AG04450 (cell line): ENCODE measurements at places on chromosomes 7 and 10. TPM values are rescaled to one million over a fixed set of nuclear protein-coding genes. Genes with fewer than 3 reads are reported as not detected.

GRCh38 chr7:27686315-27686714 is 23.6 kb upstream of the HIBADH start:
- no peak for DNase-seq

- no peak for DNase-seq
These were observed 508.2 kb downstream of the ZWINT start for GRCh38 chr10:55852900-55853299.

GRCh38 chr10:117442944-117443685 is 67.9 kb upstream of the PDZD8 start:
- no peak for DNase-seq

DNA sequence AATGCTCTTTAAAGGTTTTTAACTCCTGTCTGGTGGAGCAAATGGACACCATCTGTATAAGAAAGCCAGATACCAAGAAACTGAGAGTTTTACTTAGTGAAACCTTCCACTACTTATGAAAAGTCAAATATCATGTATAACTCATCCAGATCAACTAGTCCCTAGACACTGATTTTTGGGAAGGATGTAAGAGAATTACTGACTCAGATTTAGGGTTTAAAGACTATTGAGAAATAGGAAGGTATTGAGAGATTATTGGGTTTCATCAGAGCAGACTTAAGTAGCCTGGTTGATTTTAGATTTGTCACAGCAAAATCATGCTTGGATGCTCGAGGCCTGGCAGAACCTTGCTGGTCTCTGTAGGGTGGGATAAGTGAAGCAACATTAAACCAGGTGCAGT is 3.1 kb downstream of the CSTF2T start:
- no peak for DNase-seq

DNA sequence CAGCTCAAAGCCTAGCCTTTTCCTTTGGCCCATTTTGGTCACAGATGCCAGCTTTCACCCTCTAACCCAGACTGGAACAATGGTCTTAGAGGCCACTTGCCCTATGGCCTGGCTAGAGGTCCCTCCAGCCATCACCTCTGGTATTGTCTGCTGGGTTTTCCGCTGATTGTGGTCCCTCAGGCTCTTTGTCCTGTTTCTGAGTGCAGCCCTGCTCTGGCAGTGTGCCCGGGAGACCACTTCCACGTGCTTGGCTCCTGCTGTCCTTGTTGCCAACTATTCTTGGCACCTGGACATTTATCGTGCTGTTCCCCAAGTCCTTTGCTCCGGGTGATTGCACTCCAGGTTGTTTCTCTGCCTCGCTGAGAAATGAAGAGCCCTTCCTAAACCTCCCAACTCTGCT is 53.3 kb upstream of the FAM180A start:
- no peak for DNase-seq

DNA sequence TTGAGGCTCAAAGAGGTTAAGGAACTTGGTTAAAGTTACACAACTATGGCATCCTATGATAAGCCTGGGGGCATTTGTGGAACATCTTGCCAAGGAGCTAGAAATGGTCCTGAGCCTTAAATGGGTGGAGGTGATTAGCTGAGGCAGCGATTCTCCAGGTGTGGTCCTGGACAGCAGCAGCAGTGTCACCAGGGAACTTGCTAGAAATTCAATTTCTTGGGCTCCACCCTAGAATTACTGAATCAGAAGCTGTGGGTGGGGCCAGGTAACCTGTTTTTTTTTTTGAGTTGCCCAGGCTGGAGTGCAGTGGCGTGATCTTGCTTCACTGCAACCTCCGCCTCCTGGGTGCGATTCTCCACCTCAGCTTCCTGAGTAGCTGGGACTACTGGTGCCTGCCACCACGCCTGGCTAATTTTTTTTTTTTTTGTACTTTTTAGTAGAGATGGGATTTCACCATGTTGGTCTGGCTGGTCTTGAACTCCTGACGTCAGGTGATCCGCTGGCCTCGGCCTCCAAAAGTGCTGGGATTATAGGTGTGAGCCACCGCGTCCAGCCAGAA is 13.1 kb downstream of the RPS24 start:
- DNase-seq: no peak

DNA sequence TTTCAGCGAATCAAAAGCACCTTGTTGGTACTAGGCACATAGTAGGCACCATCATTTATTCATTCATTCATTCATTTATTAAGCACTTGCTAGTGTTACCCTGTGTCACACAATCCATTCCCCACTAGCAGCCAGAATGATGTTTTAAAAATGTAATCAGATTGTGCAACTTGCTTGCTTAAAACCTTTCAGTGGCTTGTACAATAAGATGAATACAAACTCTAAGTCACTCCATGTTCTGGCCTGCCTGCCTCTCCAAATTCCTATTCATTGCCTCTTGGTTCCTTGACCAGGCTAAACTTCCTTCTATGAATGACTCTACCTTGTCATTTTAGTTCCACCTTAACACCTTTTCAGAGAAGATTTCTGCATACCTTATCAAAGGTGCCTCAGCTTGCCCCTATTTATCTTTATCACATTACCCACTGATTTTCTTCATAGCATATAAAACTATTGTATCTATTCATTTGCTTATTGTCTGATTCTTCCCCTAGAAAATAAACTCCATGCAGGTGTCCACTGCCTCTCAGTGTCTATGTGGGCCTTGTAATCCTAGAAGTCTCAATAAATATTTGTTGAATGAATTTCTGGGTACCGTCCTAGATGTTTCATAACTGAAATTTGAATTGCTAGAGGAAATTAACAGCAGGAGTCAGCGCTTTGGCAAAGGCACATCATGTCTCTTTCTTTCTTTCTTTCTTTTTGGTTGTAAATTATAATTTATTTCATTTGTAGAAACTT is 169.5 kb downstream of the TMEM26 start:
- no peak for DNase-seq

GRCh38 chr10:5999440-6000165 is 22.3 kb upstream of the IL15RA start:
- no peak for DNase-seq

DNA sequence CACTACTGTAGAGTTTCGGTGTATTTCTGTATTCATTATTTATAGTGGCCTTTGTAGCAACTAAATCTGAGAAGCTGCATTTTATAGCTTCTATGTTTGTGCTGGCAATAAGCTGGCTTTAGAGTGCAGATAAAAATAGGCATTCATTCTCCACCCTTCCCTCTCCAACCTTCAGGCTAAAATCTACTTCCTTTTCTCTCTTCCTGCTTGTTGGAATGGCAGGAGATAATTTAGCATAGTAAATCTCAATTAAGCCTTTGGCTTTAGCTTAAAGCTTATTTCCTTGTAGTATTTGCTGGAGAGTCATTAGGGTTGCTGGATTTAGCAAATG is 58.5 kb downstream of the CPVL start:
- DNase-seq: no peak

GRCh38 chr10:71766717-71767419 is 6.5 kb downstream of the VSIR start:
- peak; percentile 86 for DNase-seq

GRCh38 chr7:90660819-90661218 is 64.7 kb downstream of the CDK14 start:
- DNase-seq: no peak

GRCh38 chr10:80081026-80081425 is 2.6 kb downstream of the TMEM254 start:
- no peak for DNase-seq

DNA sequence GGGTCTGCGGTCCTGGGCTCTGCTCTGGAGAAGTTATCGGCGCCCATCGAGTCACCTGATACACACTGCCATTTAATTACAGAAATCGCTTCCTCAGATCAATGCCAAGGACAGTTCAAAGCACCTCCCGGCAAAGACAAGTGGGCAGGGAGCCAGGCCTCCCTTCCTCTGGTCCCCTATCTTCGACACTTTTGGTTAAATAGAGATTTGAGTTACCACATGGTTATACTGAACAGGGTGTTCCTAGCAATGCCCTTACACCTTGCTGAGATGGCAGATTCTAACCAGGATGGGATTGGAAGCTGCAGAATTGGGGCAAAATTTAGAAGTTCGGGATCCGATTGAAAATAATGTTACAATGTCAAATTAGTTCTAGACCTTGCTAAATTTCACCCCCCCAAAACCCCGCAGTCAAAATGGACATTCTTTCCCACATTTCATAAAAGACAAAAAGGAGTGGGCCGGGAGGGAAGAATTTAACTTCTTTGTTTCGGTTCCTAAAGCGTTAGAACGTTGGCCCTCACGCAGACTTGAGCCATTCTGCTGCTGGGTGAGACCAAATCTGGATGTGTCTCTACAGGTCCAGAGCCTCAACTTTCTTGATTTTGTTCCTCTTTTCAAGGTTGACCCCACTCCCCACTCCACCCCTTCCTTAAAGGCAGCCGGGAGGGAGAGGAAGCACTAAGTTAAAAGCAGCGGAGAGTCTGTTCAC is 2.2 kb upstream of the DLX5 start:
- DNase-seq: no peak

- no peak for DNase-seq
These were observed 26.4 kb downstream of the SLC16A9 start for GRCh38 chr10:59682986-59683937.

DNA sequence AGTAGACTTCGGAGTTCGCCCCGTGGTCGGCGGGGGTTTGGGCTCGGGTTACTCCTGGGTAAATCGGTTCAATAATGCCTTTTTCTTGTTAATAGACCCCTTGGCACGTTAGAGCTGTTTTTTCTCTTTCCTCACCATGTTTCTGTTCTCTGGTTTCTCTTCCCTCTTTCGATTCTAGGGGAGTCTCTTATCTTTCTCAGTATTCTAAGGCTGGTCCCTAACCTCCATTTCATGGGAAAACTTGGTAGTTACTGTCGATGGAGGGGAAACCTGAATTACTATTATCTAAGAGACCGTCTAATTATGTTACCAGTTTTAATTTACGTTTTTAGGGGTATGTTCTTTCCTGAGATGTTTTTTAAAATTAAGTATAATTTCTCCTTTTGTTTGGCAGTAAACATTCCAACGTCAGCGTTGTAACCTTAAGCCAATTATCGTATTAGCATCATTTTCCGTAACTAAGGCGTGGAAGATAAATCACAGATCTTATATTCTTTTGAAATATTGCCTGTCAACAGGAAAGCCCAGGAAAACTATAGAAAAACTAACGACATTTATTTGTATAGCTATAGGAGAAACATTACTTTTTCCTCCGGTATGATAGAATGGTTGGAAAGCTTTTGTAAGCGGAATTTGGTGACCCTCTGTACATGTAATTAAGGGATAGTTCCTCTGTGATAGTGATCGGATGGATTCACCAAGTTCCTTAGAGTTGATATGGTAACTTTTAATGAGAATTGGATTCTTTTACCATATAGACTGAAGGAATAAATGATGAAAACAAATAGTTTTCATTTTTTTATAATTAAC is 847 bp downstream of the BTAF1 start:
- no peak for DNase-seq

Gene PAX4
- not detected in 2 replicates for polyA plus RNA-seq

Gene BHLHA15
- polyA plus RNA-seq: not detected in 2 replicates

Gene NDUFB2
- 195 and 218 TPM in 2 replicates for polyA plus RNA-seq

Gene CFAP69
- polyA plus RNA-seq: 2.0 and 2.4 TPM in 2 replicates

Gene MMP21
- 0.07 TPM in 1 of 2 replicates, not detected in the other for polyA plus RNA-seq
